Stimulated activated CD4-positive, alpha-beta T cell treated with anti-CD3 and anti-CD28 coated beads, Interleukin-15, amount 100 ng/mL, for 24 hours (primary cell): ENCODE measurements at places on chromosomes 16 and 17.

GRCh38 chr17:42603318-42603717 is 5.9 kb downstream of the RETREG3 start:
- no peak for DNase-seq

- no peak for DNase-seq
Measured at GRCh38 chr16:68444056-68444657, 4.2 kb downstream of the SMPD3 start.

DNA sequence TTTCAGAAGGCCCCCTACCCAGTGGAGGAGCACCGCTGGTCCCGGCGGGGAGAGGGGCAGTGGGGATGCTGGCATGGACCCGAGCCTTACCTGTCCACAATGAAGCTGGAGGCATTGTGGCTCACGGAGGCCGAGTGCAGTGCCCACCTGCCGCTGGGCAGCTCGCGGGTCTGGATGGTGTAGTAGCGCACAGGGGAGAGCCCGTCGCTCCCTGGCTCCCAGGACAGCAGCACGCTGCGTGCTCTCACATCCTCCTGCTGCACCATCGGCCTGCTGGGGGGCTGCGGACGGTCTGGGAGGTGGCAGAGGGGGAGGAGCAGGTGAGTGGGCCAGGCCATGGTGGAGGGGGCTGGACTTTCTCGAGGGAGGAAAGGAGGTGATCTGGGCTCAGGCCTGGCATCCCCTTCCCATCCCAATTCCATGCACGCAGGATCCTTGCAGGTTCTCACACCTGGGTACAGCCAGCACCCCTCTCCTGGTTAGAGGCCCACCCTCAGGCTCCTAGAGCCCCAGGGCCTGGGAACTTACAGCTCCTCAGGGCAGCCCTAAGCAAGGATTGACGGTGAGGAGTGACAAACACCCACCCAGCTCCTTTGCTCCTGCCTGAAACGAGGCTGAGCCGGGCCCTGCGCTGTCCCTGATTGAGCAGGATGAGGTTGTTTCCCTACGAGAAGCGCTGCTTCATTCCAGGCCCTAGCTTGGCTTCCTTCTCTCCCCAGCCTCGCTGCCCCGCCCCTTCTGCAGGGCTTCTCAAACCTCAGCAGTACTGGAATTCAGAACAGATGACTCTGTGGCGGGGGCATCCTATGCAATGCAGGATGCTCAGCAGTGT is 76.2 kb upstream of the CDC42EP4 start:
- DNase-seq = no peak

- no peak for DNase-seq
Measured at GRCh38 chr16:72604375-72604774, 432.4 kb upstream of the PMFBP1 start.

- no peak for DNase-seq
Measured at GRCh38 chr16:549544-550263, 10.5 kb upstream of the PRR35 start.

- no peak for DNase-seq
Measured at GRCh38 chr16:2585651-2586081, 47.8 kb downstream of the PDPK1 start.

DNA sequence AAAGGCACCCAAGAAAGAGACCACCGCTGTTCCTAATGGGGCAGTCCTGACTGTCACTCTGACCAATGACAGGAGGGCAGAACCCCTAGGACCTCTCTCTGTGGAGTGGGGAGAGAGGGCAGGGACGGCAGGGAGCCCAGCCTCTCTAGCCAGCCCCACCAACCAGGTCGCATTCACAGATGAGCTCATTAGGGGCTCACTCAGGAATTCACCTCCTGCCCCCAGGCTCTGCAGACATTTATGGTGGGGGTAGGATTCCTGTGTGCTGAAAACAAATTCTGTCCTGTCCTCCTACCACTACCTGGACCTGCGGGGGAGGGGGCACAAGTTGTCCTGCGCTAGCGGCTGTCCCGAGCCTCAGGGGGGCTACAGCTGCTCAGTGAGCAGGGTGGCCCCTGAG is 27.7 kb upstream of the GPRC5C start:
- DNase-seq = no peak
